ENCODE measurements at places on chromosomes 3 and 15.
A peak's percentile ranks its signal among the peaks of the same experiment; 100 is the strongest.

DNA sequence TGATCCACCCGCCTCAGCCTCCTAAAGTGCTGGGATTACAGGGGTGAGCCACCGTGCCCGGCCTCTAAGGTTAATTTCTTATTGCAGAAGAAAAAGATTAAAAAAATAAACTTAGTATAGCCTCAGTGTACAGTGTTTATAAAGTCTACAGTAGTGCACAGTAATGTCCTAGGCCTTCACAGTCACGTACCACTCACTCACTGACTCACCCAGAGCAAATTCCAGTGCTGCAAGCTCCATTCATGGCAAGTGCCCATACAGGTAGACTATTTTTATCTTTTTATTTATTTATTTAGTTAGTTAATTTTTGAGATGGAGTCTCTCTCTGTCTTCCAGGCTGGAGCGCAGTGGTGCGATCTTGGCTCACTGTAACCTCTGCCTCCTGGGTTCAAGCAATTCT, 3.2 kb upstream of the FLNB start:
- DNase-seq = no peak

DNA sequence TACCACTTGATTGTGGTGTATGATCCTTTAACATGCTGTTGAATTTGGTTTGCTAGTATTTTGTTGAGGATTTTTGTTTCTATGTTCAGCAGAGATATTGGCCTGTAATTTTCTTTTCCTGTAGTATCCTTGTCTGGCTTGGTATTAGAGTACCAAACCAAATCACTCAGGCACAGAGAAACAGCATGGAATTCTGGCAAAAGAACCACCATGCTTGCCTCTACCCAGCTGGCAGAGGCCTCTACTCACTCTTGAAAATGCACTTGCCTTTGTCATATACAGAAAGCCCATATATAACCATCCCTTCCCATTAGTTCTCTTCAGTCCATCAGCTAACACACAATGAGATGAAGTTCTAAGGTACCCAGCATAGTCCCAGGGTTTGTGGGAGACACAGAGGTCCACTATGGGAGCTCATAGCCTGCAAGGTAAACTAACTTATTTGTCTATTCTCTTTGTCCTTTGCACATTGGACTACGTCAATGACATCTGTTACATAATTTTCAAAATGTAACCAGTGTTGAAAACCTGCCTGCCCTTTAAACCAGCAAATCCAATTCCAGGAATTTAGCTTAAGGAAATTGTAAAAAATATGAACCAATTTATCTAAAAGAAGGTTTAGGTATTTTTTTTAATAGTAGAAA, 82.1 kb upstream of the POMGNT2 start:
- DNase-seq = no peak

DNA sequence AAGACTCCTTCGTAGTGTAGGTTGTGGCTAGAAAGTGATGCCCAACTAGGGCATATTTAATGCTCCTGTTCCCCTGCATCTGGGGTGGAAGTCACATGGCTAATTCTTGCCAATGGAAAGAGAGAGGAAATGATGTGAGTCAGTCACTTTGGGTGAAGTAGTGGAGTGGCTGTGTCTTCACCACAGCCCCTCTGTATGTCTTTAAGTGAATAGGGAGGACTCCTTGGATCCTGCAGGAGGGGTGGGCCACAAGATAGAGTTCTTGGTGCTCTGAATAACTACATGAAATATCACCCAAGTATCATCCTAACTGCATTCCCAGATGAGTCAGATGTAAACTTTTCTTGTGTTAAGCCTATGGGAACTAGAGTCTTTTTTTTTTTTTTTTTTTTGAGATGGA, 17.8 kb upstream of the MB21D2 start:
- no peak for DNase-seq

GRCh38 chr3:53725387-53725995, 120.7 kb downstream of the CHDH start:
- DNase-seq = no peak

GRCh38 chr3:187889601-187890404, 144.5 kb upstream of the BCL6 start:
- no peak for DNase-seq

DNA sequence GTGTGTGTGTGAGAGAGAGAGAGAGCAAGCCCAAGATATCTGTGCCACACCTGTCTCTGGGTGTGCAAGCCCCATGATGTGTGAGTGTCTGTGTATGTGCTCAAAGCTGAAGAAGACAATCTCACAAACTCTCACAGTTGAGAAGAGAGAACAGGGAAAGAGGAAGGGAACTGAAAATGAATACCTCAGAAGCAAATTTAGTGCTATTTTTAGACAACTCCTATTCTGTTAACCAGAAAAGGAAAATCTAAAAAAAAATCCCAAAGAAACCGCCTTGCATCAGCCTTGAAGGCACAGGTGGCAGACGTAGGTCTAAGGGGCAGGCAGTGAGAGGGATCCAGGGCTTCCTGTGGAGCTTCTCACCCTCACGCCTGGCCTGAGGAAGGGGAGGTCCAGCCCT, 47.8 kb downstream of the ATP2B2 start:
- no peak for DNase-seq

DNA sequence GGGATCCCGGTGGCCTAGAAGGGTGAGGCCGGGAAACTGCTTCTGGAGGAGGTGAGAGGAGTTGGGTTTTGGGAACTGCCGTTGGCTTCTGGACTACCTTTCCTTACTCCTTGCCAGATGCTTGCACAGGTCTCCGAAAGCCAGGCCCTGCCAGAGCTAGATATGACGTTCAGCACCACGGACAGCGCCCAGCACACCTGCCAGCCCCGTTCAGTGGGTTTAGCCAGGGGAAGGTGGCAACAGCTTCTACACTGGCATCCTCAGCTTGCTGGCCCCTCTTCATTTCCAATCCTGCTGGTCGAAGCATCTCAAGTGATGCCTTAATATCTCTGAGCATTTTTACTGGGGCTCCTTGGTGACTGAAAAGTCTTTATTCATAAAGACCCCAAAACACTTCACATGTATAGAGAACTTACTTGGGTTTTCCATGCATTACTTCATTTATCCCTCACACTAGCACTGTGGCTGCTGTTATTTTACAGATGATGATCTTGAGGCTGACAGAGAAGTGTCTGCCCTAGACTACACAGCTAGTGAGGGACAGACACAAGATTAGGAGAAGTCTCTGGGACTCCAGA, 21.9 kb downstream of the HCN4 start:
- DNase-seq = peak; percentile 7

DNA sequence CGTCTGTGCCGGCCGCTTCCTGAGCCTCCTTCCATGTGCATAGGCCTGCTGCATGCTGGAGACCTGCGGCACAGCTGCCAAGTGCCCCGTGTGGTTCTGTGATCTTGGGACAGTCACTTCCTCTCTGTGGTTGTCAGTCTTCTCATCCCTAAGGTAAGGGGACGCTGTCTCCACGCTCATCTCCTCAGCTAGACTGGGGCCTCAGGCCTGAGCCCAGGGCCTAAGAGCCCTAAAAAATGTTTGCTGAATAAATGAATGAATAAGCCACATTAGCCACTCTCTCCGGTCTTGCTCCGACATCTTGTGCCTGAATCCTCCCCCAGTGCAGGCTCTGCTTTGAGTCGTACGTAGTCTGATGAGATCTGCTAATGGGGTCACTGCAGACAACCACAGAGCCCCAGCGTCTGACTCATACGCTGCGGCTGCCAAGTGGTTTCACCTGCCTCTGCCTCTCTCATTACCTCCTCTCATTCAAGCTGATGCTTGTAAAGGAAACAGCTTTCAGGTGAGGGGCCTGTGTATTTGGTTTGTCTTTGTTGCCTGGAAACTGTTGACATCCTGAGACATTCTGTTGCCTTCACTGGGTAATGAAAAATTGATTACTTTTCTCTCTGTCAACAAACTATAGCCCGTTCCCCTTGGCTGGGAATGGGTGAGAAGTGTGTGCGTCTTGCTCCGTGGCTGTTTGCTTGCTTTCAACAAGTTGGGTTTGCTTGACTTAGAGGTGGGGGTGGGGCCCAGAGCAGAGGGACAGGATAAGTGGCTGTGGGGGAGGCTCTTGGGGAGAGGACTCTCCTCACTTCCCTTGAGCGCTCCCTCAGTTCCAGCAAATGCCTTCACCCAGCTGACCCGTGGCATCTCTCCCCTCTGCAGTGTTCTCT, 15.9 kb downstream of the RPLP1 start:
- DNase-seq = peak; percentile 77

DNA sequence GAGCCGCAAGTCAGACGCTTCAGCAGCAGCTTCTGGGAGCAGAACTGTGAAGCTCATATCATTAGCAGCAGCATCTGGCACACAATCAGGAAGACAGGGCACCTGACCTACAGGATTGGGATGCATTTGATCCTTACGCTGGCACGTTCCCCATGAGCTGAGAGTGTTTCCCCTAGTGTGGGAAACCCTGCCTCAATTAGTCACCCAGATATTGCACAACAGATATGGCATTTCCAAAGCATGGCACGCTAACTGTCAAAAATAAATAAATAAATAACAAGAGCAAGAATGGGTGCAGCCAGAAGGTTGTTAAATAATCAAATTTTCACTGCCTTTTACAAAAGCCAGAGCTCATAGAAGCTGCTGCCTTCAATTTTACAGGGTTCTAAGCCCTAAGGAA, 189.6 kb upstream of the THBS1 start:
- no peak for DNase-seq

DNA sequence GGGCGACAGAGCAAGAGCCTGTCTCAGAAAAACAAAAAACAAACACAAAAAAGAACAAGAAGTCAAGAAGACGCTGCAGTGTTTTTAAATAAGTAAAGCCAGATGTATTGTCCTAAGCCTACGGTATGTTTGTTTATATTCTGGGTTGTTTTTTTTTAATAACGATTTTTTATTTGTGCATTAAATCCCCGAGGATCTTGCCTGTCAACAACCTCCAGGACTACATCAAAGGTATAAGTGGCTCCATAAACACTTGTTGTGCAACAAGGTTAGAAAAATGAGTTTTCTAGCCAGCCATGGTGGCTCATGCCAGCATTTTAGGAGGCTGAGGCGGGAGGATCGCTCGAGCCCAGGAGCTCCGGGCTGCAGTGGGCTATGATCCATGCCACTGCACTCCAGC, 26.1 kb downstream of the ITGB5 start:
- DNase-seq = no peak

GRCh38 chr15:72770673-72771328, 12.8 kb downstream of the ADPGK start:
- peak; percentile 29 for DNase-seq
